ENCODE measurements at places on chromosomes 11 and 22. TPM values are rescaled to one million over a fixed set of nuclear protein-coding genes. Genes with fewer than 3 reads are reported as not detected.

GRCh38 chr11:35011944-35012343 lies 95.5 kb downstream of the PDHX start:
- peak overlapping the region; percentile 88 for H3K27ac ChIP-seq
- no peak overlapping the region for H3K4me3 ChIP-seq
- peaks cover 11% of the 10 kb centered on the region for H3K27me3 ChIP-seq
- no peak for DNase-seq

FOLR1 gene
- not detected for total RNA-seq

- no peaks in the 10 kb centered on the region for H3K4me1 ChIP-seq
- DNase-seq: no peak
- no peak overlapping the region for H3K27ac ChIP-seq
- H3K36me3 ChIP-seq: no peaks in the 10 kb centered on the region
- no peaks in the 10 kb centered on the region for H3K27me3 ChIP-seq
Measured at GRCh38 chr11:84865791-84866535, 761.2 kb downstream of the DLG2 start.

- H3K36me3 ChIP-seq: no peaks in the 10 kb centered on the region
- H3K27me3 ChIP-seq: peaks cover 39% of the 10 kb centered on the region
- H3K4me3 ChIP-seq: no peak overlapping the region
Measured at GRCh38 chr22:32804531-32805360, 3.2 kb downstream of the TIMP3 start.

PATE4 gene
- not detected for total RNA-seq

SLC1A2 gene
- not detected for total RNA-seq

GRCh38 chr22:23210428-23211170 lies 30.3 kb downstream of the BCR start:
- H3K4me1 ChIP-seq: peaks cover 24% of the 10 kb centered on the region
- H3K4me3 ChIP-seq: no peak overlapping the region
- no peaks in the 10 kb centered on the region for H3K27me3 ChIP-seq
- H3K27ac ChIP-seq: no peak overlapping the region
- no peak for DNase-seq

SAA1 gene
- total RNA-seq: not detected

DNA sequence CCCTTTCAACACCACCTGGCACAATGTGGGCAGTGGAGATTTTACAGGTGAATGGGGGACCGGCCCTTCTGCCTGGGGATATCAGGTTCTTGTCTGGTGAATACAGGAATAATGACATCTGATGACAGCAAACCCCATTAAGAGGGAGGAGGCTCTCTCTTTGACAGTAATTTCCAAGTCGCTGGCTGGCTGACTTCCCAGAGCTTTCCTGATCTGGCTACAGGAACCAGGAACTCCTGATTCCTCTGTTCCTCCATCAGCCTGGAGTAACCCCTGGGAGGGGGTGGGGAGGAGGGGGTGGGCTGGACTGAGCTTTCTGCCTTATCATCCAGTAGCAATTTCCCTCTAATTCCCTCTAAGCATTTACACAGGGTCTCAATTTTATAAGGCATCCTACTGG lies 3.7 kb upstream of the MIEF1 start:
- peaks cover 12% of the 10 kb centered on the region for H3K27me3 ChIP-seq
- DNase-seq: no peak
- H3K4me1 ChIP-seq: peaks cover 21% of the 10 kb centered on the region
- no peak overlapping the region for H3K4me3 ChIP-seq
- peaks cover 3% of the 10 kb centered on the region for H3K36me3 ChIP-seq

USH1C gene
- total RNA-seq: not detected

NPAS4 gene
- 0.20 TPM for total RNA-seq

ANKK1 gene
- not detected for total RNA-seq

DNA sequence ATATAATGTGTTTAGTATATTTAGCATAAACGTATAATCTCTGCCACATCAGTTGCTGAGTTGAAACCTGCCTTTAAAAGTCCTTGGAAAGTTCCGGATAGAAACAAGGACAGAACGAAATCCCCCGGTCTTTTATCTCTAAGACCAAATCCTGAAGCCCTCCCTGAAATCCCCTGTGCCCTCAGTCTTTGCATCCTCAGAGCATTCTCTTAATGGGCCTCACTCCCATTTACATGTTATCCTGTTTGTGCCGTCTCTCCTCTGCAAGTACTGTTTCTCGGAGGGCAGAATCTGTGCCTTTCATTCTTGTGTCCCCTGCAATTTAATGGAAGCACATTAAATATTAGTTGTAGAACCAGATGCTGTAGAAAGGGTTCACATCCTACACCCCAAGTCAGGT lies 56.0 kb downstream of the ZNRF3 start:
- H3K36me3 ChIP-seq: no peaks in the 10 kb centered on the region
- no peaks in the 10 kb centered on the region for H3K4me1 ChIP-seq
- DNase-seq: no peak
- H3K4me3 ChIP-seq: no peak overlapping the region
- peaks cover 67% of the 10 kb centered on the region for H3K27me3 ChIP-seq
- H3K27ac ChIP-seq: no peak overlapping the region

DNA sequence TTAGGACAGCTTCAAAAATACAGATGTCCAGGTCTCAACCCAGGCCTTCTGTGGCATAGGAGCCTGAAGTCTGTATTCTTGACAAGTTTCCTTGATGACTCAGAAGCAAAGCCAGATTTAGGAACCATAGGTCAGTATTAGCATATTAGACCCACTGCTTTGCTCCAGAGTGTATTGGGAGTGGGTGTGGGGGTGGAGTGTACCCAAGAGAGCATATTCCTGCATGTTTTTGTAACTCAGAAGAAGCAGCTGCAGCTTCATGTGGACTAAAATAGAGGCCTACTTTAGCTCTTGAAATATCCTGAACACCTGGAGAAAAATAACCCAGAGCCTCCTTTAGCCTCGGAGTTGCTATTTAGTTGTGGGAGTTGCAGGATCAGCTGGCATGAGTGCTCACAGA lies 106.7 kb downstream of the CCDC81 start:
- no peaks in the 10 kb centered on the region for H3K27me3 ChIP-seq
- no peaks in the 10 kb centered on the region for H3K36me3 ChIP-seq
- H3K4me1 ChIP-seq: no peaks in the 10 kb centered on the region
- H3K27ac ChIP-seq: no peak overlapping the region
- DNase-seq: no peak

OR5A1 gene
- total RNA-seq: not detected

SLCO2B1 gene
- total RNA-seq: 0.30 TPM

CD3E gene
- total RNA-seq: 639 TPM

- H3K36me3 ChIP-seq: no peaks in the 10 kb centered on the region
- no peaks in the 10 kb centered on the region for H3K27me3 ChIP-seq
- H3K4me1 ChIP-seq: no peaks in the 10 kb centered on the region
- no peak overlapping the region for H3K4me3 ChIP-seq
- H3K27ac ChIP-seq: no peak overlapping the region
Measured at GRCh38 chr11:27524155-27524554, 17.6 kb upstream of the LIN7C start.

DNA sequence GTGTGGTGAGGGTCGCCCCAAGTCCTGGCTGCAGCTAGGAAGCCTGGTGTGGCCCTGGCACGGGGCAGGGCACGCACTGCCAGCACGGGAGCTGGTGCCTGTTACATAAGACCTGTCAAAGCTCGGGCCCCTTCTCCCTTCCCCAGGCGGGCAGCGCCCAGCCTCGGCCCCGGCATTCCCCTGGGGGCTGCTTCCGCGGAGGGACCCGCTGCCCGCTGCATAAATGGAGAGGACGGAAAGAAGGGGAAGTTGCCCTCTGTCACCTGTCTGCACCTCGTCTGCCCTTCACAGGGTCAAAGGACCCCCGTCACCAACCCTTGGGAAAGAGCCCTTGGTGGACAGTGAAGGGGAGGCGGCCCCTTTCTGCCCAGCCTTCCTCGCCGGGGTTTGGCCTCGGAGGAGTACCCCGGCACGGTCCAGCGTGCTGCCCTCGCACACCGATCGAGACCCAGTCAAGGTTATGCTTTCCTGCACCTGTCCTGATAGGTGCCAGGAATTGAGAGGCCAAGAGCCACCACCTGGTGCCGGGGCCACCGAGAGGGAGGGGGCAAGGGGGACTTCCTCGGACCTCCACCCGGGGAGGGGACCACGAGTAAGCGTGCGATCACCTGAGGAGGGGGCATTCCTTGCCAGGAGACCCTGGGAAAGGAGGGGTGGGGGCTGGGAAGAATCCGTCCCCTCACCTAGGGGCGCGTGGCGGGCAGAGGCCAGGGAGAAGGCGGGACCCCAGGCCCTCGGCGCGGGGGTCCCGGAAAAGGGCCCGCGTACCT lies 16.8 kb upstream of the MFRP start:
- H3K27ac ChIP-seq: no peak overlapping the region
- no peak for DNase-seq
- peaks cover 17% of the 10 kb centered on the region for H3K4me1 ChIP-seq
- H3K36me3 ChIP-seq: no peaks in the 10 kb centered on the region
- H3K4me3 ChIP-seq: no peak overlapping the region

GRCh38 chr11:103680826-103681225 lies 355.6 kb upstream of the DDI1 start:
- H3K27ac ChIP-seq: no peak overlapping the region
- no peak for DNase-seq
- no peaks in the 10 kb centered on the region for H3K36me3 ChIP-seq
- no peaks in the 10 kb centered on the region for H3K27me3 ChIP-seq

- H3K36me3 ChIP-seq: peaks cover 28% of the 10 kb centered on the region
- no peak overlapping the region for H3K4me3 ChIP-seq
- no peak for DNase-seq
- no peak overlapping the region for H3K27ac ChIP-seq
- H3K27me3 ChIP-seq: no peaks in the 10 kb centered on the region
- peaks cover 23% of the 10 kb centered on the region for H3K4me1 ChIP-seq
Measured at GRCh38 chr11:68908273-68908672, 4.6 kb downstream of the IGHMBP2 start.

MRPL11 gene
- 55.3 TPM for total RNA-seq

- H3K4me1 ChIP-seq: no peaks in the 10 kb centered on the region
- H3K36me3 ChIP-seq: no peaks in the 10 kb centered on the region
- H3K27ac ChIP-seq: no peak overlapping the region
- H3K27me3 ChIP-seq: no peaks in the 10 kb centered on the region
- H3K4me3 ChIP-seq: no peak overlapping the region
- DNase-seq: no peak
Measured at GRCh38 chr11:114713756-114714155, 35.4 kb downstream of the NXPE2 start.

NTM gene
- not detected for total RNA-seq

- H3K36me3 ChIP-seq: no peaks in the 10 kb centered on the region
- H3K4me1 ChIP-seq: peaks cover 8% of the 10 kb centered on the region
- DNase-seq: no peak
Measured at GRCh38 chr11:19777377-19778102, 64.9 kb downstream of the NAV2 start.

SLC17A6 gene
- not detected for total RNA-seq

- H3K36me3 ChIP-seq: no peaks in the 10 kb centered on the region
- no peak overlapping the region for H3K4me3 ChIP-seq
- H3K27ac ChIP-seq: no peak overlapping the region
Measured at GRCh38 chr11:12832480-12833224, 158.4 kb downstream of the TEAD1 start.

PGR gene
- total RNA-seq: not detected

SLN gene
- total RNA-seq: not detected

APOC3 gene
- not detected for total RNA-seq

TLCD5 gene
- total RNA-seq: 1.2 TPM

- DNase-seq: no peak
- peaks cover 4% of the 10 kb centered on the region for H3K27me3 ChIP-seq
- no peak overlapping the region for H3K4me3 ChIP-seq
- no peak overlapping the region for H3K27ac ChIP-seq
Measured at GRCh38 chr11:13769188-13769587, 100.7 kb downstream of the FAR1 start.

SMC1B gene
- total RNA-seq: 0.50 TPM

HBG2 gene
- not detected for total RNA-seq

GRCh38 chr22:39537975-39538374 lies 5.4 kb upstream of the RPS19BP1 start:
- DNase-seq: no peak
- H3K4me1 ChIP-seq: peaks cover 10% of the 10 kb centered on the region
- no peak overlapping the region for H3K27ac ChIP-seq
- H3K4me3 ChIP-seq: no peak overlapping the region
- H3K27me3 ChIP-seq: peaks cover 4% of the 10 kb centered on the region

DNA sequence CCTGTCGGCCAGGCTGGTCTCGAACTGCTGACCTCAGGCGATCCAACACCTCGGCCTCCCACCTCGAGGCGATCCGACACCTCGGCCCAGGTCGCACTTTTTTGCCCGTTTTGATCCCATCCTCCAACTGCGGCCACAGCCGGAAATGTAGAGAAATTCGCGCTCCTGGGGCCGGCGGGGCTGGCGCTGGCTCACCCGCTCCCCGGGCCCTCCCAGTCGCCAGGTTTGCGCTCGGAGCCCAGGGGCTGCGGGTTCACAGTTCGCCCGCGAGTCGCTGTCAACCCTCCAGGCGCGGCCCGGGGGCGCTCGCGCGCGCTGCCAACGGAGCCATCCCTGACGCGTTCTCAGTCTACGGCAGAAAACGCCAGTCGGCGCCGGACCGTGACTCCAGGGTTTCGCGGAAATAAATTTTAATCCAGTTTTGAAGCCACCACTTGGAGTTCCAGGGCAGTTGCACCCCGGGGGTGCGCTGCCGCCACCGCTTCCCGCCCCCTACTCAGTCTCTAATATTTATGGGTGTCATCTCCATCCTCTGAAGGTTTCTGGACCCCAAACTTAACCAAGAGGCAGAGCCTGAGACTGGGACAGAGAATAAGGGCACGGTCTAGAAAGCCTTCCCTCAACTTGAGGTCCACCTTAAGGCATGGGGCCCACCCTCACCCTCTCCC lies 1.5 kb upstream of the KLHDC7B start:
- no peaks in the 10 kb centered on the region for H3K27me3 ChIP-seq
- H3K36me3 ChIP-seq: peaks cover 3% of the 10 kb centered on the region
- H3K4me1 ChIP-seq: peaks cover 63% of the 10 kb centered on the region
- DNase-seq: peak; percentile 90

GRCh38 chr11:20243974-20244373 lies 83.7 kb upstream of the DBX1 start:
- peaks cover 18% of the 10 kb centered on the region for H3K27me3 ChIP-seq
- H3K27ac ChIP-seq: no peak overlapping the region
- no peak for DNase-seq
- no peaks in the 10 kb centered on the region for H3K4me1 ChIP-seq

DNA sequence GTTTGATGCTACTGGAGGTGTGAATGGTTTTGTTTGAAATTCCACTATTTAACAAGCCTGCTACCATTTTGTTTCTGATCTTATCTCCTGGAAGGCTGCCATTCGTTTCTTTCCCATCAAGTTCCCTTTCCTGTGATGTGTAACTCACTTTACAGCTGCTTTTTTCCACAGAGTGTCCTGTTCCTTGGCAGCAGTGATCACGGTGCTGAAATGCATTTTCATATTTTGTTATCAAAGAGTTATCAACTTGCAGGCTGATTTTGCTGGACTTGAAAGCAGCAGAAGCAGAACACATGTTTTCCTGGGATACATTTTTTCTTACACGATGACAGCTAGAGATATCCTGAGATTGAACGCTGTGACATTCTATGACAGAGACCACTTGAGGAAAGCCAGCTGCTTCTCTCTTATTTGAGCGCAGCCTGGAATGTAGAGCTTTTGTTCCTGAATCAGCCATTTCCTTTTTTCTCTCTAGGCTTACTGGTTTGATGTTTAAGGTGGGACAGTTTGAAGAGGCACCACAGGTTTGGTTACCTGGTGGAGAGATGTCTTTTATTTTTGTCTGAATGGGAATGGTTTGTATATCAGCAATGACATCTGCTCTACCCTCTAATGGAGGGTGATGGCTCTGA lies 34.7 kb downstream of the PRR14L start:
- H3K4me3 ChIP-seq: no peak overlapping the region
- H3K4me1 ChIP-seq: no peaks in the 10 kb centered on the region
- no peak for DNase-seq
- H3K27me3 ChIP-seq: no peaks in the 10 kb centered on the region

KCNK4 gene
- total RNA-seq: 0.15 TPM

GRCh38 chr22:30289980-30290313 lies 642 bp upstream of the CASTOR1 start:
- no peaks in the 10 kb centered on the region for H3K27me3 ChIP-seq
- H3K36me3 ChIP-seq: peaks cover 27% of the 10 kb centered on the region
- peaks cover 55% of the 10 kb centered on the region for H3K4me1 ChIP-seq

Data from activated CD4-positive, alpha-beta memory T cell treated with anti-CD3 and anti-CD28 coated beads, Interleukin-2, amount 10 ng/mL, durations not matched to agents 7 days and 5 days (primary cell).